ENCODE measurements at places on chromosomes 12 and 14.
A peak's percentile ranks its signal among the peaks of the same experiment; 100 is the strongest.

GRCh38 chr14:92404018-92404417 lies 81.1 kb downstream of the SLC24A4 start:
- no peak for DNase-seq

- DNase-seq = peak; percentile 61
Measured at GRCh38 chr14:101965770-101966722, 1.7 kb downstream of the DYNC1H1 start.

GRCh38 chr12:6062757-6063735 lies 61.4 kb downstream of the VWF start:
- DNase-seq = peak; percentile 74

GRCh38 chr14:61130512-61131260 lies 149.6 kb downstream of the SLC38A6 start:
- no peak for DNase-seq

GRCh38 chr12:93167841-93168492 lies 209.8 kb upstream of the NUDT4 start:
- DNase-seq = no peak

GRCh38 chr12:95182868-95183415 lies 34.3 kb downstream of the FGD6 start:
- no peak for DNase-seq

Measured in Karpas-422 (cell line).